ENCODE measurements at places on chromosomes 12 and 14.

GRCh38 chr12:14849661-14850060 is 6.3 kb upstream of the ART4 start:
- peaks cover 11% of the 10 kb centered on the region for H3K4me1 ChIP-seq
- DNase-seq: no peak
- H3K27ac ChIP-seq: no peak overlapping the region

- H3K4me1 ChIP-seq: no peaks in the 10 kb centered on the region
- H3K27ac ChIP-seq: no peak overlapping the region
- no peaks in the 10 kb centered on the region for H3K27me3 ChIP-seq
- no peak for DNase-seq
- no peak overlapping the region for H3K4me3 ChIP-seq
Measured at GRCh38 chr12:104183443-104183842, 32.1 kb upstream of the TXNRD1 start.

- H3K27ac ChIP-seq: peak overlapping the region; percentile 1
- H3K4me1 ChIP-seq: peaks cover 3% of the 10 kb centered on the region
- no peak overlapping the region for H3K4me3 ChIP-seq
- H3K36me3 ChIP-seq: no peaks in the 10 kb centered on the region
- H3K27me3 ChIP-seq: no peaks in the 10 kb centered on the region
Measured at GRCh38 chr14:52961060-52961639, 10.3 kb upstream of the FERMT2 start.

GRCh38 chr14:24483604-24484252 is 24.3 kb downstream of the CMA1 start:
- H3K36me3 ChIP-seq: no peaks in the 10 kb centered on the region
- H3K4me3 ChIP-seq: no peak overlapping the region
- no peaks in the 10 kb centered on the region for H3K27me3 ChIP-seq

GRCh38 chr14:33510063-33510481 is 440.8 kb downstream of the EGLN3 start:
- no peak overlapping the region for H3K4me3 ChIP-seq
- H3K27ac ChIP-seq: no peak overlapping the region
- DNase-seq: no peak
- H3K36me3 ChIP-seq: no peaks in the 10 kb centered on the region
- H3K4me1 ChIP-seq: no peaks in the 10 kb centered on the region

Measured in activated T-cell treated with anti-CD3 and anti-CD28 coated beads, Interleukin-2, amount 50 U/mL, for 24 hours (primary cell).